Activated CD4-positive, alpha-beta T cell treated with anti-CD3 and anti-CD28 coated beads, Interleukin-2, amount 50 U/mL, for 48 hours (primary cell): ENCODE measurements at places on chromosomes 6 and 20.

DNA sequence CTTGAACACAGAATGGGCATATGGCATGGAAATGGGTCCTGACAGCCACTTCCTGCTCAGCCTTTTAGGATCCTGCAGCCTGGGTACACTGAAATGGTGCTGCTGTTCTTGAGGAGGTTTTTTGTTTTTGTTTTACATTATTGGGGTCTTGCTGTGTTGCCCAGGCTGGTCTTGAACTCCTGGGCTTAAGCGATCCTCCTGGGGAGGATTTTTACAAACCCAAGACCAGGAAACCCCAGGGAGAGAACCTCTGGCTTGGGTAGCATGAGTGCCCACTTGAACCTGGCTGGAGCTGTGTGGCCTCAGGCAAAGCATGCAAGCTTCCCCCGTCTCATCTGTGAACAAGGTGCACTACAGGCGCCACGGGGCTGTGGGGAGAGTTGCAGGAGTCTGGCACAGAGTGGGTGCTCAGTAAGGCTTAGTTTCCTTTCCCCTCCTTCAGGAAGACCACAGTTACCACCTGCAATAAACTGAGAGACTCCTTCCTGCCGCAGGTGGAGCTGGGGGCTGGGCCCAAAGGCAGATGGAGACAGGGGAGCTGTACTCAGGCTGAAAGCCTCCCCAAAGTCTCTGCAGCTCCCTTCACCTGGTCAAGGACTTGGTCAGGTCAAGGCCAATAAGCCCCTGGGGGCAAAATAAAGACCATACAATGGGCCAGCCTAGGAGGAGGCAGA, 1.8 kb downstream of the SLA2 start:
- DNase-seq, result peak; percentile 72

GRCh38 chr6:55543633-55544309, 35.2 kb downstream of the HMGCLL1 start:
- DNase-seq, result no peak

- no peak for DNase-seq
Observed at GRCh38 chr6:92364948-92365541, 1054.3 kb downstream of the EPHA7 start.

DNA sequence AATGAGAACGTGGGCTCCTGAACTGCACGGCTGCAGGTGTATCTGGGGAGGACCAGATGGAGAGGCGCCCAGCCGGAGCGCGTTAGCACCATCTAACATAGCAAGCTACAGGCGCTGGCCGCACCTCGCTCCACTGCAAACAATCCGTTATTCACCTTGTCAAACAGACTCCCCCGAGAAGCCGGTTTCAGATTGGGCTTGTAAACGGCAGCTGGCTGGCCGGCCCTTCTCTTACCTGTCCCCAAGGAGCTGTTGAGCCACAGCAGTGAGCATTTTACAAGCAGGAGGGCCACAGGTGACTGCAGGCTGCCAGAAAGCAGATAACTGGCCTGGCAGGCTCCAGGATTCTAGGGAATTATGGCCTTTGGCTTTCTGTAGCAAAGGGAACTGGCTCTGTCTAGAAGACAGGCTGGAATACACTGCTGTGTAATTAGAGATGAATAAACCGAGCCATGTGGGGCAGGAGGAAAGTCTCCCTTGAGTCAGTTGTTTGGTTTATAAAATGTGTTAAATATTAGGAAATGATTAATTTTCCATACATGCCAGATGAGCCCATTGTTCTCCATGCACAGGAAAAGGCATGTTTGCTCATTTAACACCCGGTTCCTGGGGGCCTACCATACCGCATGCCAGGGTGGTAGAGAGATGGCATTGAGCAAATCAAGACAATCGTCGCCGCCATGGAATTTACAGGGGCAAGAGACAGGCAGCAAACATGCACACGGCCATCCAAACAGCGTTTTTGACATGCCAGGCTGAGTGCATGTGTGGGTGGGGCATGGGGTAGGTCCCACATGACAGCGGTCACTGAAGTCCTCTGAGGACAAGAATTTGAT, 159.3 kb downstream of the NFATC2 start:
- DNase-seq, result no peak

DNA sequence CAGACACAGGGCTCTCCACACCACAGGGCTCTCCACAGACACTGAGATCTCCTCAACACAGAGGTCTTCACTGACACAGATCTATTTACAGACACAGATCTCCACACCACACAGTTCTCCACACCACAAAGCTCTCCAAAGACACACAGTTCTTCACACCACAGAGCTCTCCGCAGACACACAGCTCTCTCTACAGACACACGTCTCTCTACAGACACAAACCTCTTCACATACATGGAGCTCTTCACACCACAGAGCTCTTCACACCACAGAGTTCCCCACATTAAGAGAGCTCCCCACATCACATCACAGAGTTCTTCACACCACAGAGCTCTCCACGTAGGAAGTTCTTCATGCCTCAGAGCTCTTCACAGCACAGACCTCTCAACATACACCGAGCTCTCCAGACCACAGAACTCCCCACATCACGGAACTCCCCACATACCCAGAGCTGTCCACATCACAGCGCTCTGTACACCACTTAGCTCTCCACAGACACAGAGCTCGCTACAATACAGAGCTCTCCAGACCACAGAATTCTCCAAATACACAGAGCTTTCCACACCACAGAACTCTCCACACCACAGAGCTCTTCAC, 53.9 kb downstream of the ERMARD start:
- no peak for DNase-seq

DNA sequence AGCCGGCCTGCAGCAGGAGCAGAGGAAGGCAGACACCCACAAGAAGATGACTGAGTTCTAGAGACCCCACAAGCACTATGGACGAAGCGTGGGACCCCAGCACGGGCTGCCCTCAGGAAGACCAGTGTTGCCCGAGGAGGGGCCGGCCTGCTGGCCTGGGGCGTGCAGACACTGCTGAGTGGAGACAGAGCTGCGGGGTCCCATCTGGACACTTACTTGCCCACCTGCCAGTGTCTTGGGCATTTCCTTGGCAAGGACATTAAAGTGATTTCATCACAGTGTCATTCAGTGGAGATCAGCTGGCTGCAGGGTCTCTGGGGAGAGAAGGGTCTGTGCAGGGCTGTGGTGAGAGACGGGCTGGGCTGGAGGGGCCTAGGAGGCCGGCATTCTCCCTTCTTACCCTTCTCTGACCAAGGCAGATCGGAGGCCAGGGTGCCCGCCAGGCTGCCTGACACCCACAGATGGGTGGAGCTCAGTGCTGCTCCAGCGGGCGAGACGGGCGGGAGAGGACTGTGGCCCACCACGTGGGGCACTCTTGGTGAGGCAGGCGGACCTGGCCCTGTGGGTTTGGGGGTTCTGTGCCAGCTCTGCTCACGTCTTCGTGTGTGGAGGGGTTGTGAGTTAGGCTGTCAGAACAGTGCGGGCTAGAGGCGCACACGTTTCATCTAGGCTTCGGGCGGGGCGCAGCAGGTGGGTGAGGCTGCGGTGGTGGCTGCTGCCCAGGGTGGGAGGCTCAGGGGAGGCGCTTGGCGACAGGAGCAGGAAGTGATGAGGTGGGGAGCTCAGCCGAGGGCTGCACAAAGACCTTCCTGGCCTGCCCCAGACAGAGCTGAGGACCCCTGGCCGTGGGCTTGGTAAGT, at the start of gene LIME1:
LIME1 (plus strand) TSS at position 806 of the 860 bp plus-strand sequence. CDS start 886 bp downstream, outside the sequence.
- DNase-seq, result peak; percentile 58

DNA sequence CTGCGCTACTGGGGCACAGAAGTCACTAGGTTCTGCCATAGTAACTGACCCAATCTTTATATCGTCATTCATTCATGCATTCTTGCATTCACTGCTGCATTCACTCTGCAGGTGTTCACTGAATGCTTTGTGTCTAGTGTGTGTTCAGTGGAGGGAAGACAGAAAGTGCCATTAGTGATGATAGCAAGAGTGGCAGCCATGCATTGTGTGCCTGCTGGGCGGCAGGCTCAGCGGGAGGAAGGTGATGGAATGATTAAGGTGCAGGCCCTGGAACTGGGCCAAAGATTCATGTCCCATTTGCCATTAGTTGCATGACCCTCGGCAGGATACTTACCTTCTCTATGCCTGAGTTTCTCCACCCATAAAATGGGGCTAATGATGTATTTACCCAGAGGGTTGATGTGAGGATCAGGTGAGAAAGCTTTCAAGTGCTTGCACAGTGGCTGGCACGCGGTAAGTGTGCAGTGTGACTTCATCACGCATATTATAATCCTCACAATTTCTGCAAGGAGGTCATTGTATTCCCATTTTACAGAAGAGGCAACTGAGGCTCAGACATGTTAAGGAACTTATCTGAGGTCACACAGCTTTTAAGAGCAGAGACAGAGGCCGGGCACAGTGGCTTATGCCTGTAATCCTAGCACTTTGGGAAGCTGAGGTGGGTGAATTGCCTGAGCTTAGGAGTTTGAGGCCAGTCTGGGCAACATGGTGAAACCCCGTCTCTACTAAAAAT, 40.1 kb downstream of the ITPR3 start:
- no peak for DNase-seq

DNA sequence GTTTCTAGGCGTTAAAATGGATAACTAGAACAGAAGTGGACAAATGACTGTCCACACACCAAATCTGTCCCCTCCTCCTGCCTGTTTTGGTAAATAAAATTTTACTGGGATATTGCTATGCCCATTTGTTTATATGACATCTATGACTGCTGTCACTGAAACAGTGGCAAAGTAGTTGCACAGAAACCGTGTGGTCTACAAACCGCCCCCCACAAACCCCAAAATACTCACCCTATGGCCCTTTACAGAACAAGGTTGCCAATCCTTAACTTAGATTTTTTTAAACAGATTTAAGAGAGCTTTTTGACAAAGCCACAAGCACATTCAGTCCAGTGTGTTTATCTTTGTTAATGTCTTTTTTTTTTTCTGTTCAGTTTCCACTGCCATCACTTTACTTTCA, 137.8 kb downstream of the MTFR2 start:
- DNase-seq, result no peak

DNA sequence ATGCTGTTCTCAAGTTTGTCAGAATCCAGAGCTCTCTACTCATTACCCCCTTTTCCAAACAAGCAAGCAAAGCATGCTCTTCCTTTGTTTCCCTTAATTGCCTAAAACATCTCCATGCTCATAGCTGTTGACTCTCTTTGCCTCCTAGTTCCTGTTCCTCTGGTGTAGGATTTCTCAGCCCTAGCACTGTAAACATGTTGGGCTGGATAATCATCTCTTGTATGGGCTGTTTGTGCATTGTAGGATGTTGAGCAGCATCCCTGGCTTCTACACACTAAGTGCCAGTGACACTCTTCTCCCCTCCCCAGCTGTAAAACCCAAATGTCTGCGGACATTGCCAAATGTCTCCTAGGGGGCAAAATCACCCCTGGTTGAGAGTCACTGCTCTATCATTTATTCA, 14.0 kb downstream of the PPARD start:
- no peak for DNase-seq

DNA sequence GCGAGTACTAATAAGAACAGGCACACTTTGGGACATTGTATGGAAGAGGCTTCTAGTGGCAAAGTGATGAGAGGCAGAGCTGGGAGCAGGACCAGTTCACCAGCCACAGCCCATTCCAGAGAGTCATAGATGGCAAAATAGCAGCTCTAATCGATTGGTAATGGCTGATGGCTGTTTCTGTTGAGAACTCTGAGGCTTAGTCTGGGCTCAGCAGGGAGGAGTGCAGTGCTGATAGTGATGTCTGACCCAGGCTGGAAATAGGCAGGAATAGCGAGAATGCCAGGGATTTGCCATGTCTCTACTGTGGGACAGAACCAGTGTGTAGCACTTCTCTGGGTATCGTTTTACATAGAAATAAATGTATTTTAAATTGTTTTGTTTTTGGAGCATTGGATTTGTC, 620.0 kb upstream of the FLRT3 start:
- no peak for DNase-seq

GRCh38 chr20:50491926-50492634, 18.1 kb upstream of the PTPN1 start:
- DNase-seq, result no peak

GRCh38 chr6:125809570-125810170, 18.9 kb downstream of the NCOA7 start:
- no peak for DNase-seq

- DNase-seq, result no peak
Observed at GRCh38 chr20:32009564-32009963, 674 bp upstream of the CCM2L start.

DNA sequence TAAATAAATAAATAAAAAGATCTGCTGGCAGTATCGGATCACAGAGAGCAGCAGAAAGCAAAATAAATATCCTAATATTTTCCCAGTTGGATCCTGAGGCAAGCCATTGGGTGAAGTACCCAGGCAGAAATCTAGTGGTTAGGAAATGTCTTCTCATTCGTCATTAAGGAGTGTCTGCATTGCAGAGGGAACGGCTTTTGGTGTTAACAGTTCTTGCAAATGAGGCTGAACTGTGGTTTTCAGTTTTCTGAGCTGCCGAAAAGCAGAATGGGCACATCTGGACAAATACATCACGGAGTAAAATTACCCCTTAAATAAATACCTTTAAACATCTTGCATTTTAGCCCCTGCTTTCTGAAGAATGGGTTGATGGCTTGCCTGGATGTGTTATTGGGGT, 82.3 kb upstream of the MPC1 start:
- no peak for DNase-seq

- DNase-seq, result no peak
Observed at GRCh38 chr20:598133-598850, 11.8 kb downstream of the TCF15 start.

GRCh38 chr6:47631269-47631772, 67.1 kb upstream of the ADGRF4 start:
- peak; percentile 8 for DNase-seq

- DNase-seq, result no peak
Observed at GRCh38 chr6:30619561-30619960, 1.9 kb downstream of the MRPS18B start.

GRCh38 chr6:111761783-111762312, 111.4 kb downstream of the FYN start:
- peak; percentile 55 for DNase-seq

GRCh38 chr6:158799051-158799792, 19.9 kb downstream of the EZR start:
- no peak for DNase-seq

DNA sequence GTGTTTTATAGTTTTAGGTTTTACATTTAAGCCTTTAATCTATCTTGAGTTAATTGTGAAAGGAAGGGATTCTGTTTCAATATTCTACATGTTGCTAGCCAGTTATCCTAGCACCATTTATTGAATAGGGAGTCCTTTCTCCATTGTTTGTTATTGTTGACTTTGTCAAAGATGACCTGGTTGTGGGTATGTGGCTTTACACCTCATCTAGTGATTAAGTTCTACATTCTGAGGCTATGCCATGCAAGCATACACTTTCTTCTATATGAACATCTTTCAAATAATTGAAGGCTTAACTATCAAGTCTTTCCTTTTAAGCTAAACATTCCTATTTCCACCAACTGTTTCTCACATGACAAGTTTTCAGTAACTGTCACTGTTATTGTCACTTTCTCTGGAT, 46.1 kb downstream of the ME1 start:
- no peak for DNase-seq

GRCh38 chr6:143135797-143136561, 75.3 kb downstream of the AIG1 start:
- DNase-seq, result no peak

DNA sequence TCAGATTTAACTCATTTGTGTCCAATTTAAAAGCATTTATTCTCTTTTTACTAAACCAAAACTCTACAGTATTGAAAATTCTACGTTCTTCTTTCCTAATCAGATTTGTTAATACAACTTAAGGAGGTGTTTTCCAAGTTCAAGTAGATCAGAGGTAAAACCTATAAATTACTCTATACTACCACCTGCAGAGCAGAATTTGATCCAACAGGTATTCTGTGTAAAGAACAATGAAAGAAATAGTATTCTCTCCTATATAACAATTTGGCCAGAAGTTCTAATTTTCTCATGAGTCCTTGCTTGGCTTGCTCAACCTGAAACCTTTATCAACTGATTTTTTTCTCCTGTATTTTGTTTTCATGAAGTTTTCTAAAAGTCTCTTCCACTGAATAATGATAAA, 28.5 kb upstream of the DST start:
- DNase-seq, result no peak
